ENCODE measurements at places on chromosomes 1 and 21.

DNA sequence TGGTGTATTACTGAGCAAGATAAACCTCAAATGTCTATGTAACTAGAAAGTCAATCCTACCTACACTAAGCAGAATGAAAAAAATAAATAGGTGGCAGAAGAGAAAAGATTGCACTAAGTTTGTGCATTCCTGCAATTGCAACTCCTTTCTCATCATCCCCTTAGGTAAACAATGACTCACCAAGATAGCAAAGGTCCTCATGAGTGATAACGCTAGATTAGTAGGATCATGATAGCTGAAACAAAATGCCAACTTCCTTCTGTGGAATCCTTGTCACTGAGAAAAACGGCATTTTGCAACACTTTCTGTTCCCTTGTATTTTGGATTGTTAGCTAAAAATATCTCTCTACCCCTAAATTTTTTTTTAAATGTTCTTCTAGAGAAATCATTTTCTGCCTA lies 20.0 kb upstream of the FCER1A start:
- DNase-seq = no peak

DNA sequence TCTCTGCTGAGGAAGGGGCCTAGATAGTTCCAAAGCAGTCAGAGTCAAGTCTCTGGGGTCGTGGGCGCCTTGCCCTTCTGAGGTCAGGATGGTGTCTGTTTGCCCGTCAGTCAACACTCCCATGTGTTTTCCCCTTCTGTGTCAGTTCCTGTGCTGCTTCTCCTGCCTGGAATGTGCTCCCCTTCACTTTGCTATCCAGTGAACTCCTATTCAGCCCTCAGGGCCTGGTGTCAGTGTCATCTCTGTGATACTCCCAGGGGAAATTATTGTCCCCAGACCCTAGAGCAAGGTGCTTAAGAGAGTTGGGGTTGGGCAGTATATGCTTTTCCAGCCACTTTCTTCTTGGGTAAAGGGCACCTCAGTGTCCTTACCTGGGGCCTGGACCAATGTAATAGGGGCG lies 45.8 kb upstream of the SYNC start:
- no peak for DNase-seq

DNA sequence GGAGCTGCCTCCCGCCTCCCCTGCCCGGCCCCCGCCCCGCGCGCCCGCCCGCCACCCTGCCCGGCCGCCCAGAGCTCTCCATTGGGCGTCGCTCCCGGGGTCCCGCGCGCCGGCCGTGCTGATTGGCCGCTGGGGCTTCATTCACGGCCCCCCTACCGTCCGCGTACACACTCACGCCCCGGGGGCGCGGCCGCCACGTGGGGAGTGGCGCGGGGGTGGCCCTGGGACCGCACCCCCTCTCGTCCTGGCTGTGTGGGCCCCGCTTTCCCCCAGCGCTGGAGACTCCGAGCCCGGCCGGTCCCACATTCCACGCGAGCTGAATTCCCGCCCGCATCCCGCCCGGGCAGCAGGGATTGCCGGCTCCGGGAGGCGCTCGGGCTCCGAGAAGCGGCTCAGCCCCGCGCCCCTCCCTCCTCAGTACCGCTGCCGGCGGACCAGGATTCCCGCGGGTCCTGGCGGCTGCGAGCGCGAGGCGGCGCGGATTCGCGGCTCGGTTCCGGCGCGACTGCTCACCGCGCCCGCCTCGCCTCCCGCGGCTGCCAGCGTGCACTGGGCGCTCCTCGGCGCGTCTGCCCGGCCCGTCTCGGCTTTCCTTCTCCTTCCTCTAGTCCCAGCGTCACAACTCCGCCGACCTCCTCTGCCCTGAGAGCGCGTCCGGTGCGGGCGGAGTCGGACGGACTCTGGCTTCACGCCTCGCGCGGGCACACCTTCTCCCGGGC lies 450 bp upstream of the POU3F1 start:
- no peak for DNase-seq

- no peak for DNase-seq
These were observed 20.2 kb downstream of the PROK1 start for GRCh38 chr1:110471131-110471530.

- DNase-seq = no peak
These were observed 277.9 kb upstream of the ADAMTS5 start for GRCh38 chr21:27244776-27245175.

DNA sequence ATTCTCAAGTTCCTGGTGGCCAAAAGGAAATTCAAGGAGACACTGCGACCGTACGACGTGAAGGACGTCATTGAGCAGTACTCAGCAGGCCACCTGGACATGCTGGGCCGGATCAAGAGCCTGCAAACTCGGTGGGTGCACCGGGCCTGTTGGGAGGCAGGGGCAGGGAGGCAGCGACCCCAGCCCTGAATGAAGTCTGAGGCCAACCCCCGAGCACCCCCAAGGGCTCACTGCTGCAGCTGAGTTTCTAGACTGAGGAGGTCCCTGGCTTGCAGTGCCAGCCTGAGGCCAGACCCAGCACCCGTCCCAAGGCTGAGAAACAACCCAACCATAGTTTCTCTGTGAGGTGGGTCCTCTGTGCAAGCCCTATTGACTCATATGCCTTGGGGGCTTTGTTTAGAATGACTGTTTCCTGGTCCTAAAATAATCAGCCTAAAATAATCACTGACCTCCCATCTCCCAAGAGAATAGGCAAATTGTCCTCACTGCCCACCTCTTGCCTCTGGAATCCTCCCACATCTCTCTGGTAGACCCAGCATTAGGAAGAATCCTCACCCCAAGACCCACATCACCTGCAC lies 27.1 kb downstream of the CITED4 start:
- DNase-seq = no peak

- DNase-seq = no peak
These were observed at the start of gene ASAP3 for GRCh38 chr1:23483321-23484252. TSS of gene ASAP3 (minus strand) at chr1:23484179. CDS start at chr1:23484133, 46 bp downstream.

GRCh38 chr1:179840107-179840506 lies 37.5 kb downstream of the TOR1AIP2 start:
- peak; percentile 42 for DNase-seq

DNA sequence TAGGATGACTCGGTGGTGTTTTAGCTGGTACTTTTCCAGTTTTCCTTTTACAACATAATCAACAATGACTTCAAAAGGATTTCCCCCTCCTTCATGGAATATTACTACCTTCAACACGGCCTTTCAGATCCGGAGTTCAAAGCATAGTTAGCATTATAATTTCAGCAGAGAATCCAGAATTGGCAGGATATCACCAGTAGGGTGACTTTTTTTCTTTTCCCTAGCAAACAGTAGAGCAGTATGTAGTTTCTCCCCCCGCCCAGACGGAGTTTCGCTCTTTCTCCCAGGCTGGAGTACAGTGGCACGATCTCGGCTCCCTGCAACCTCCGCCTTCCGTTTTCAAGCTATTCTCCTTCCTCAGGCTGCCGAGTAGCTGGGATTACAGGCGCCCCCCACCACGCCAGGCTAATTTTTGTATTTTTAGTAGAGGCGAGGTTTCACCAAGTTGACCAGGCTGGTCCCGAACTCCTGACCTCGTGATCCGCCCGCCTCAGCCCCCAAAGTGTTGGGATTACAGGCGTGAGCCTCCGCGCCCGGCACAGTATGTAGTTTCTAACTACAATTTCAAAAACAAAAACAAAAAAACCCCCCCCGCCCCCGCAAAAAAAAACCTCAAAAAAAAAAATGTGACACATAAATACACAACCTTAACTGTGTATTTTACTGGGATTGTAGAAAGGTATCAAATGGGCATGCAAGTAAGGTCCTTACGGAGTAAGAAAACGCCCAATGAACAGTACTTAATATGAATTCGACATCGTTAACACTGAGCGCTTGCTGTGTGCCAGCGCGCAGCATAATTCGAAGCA lies 1.5 kb upstream of the COX20 start:
- peak; percentile 75 for DNase-seq

GRCh38 chr1:172139196-172139595 lies 281.3 kb upstream of the C1orf105 start:
- DNase-seq = no peak

- no peak for DNase-seq
These were observed 122.7 kb downstream of the FASLG start for GRCh38 chr1:172781513-172782140.

- DNase-seq = no peak
These were observed 7.1 kb upstream of the SSBP3 start for GRCh38 chr1:54413295-54413694.

DNA sequence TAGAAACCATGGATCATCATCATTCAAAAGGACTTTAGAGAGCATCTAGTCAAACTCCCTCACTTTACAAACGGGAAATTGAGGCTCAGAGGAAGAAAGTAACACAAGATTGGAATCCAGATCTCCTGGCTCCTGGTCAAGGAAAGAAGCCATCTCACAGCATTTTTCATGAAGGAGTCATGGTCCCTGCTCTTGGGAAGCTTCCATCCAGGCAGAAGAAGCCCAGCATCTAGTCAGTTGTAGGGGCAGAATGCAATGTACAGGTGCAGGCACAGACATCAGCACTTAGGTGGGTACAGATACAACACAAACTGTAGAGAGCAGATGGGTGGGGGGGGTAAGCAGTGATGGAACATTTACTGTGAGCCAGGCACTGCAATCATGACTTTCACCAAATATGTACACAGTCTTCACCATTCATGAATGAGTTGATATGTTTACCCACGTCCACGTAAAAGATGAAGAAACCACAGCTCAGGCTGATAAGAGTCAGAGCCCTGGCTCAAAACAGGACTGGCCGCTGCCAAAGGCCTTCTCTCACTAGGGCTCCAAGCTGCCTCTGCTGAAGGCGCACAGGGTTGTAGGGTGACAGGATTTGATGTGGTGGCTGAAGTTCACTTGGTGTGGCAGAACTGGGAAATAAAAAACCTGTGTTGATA lies 44.0 kb downstream of the OPTC start:
- DNase-seq = no peak

- DNase-seq = no peak
These were observed 1963.0 kb downstream of the NCAM2 start for GRCh38 chr21:22961258-22961657.

- no peak for DNase-seq
These were observed 210.1 kb downstream of the FGGY start for GRCh38 chr1:59506952-59507351.
